ENCODE measurements at places on chromosomes 4 and X.

- DNase-seq = no peak
Measured at GRCh38 chr4:90099812-90100211, 27.4 kb upstream of the CCSER1 start.

DNA sequence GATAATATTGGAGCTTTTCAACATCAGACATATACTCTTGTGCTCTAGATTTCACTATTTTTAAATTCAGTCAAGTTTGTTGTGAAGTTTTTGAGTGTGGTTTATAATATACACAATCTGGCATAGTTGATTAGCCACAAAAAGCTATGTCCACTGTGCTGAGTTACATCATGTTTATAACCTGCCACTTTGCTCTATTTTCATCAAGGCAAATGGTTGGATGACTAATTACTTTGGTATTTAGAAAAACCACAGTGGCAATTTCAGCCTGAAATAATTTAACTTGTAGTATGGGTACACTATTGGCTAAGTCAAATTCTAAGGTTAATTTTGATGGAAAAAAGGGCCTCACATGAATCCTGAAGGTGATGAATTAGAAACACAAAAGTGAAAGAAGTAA, 262.6 kb downstream of the C4orf33 start:
- DNase-seq = no peak

- DNase-seq = peak; percentile 39
Measured at GRCh38 chr4:71004281-71004851, 10.9 kb downstream of the DCK start.

GRCh38 chrX:82589410-82589809, 918.7 kb upstream of the POU3F4 start:
- DNase-seq = no peak

- DNase-seq = no peak
Measured at GRCh38 chr4:176949029-176949428, 156.3 kb upstream of the VEGFC start.

GRCh38 chr4:6942238-6942800, 32.7 kb downstream of the TBC1D14 start:
- DNase-seq = no peak

GRCh38 chrX:13284570-13284969, 35.3 kb downstream of the ATXN3L start:
- no peak for DNase-seq

GRCh38 chrX:70549429-70549828, 104.8 kb downstream of the DLG3 start:
- no peak for DNase-seq

DNA sequence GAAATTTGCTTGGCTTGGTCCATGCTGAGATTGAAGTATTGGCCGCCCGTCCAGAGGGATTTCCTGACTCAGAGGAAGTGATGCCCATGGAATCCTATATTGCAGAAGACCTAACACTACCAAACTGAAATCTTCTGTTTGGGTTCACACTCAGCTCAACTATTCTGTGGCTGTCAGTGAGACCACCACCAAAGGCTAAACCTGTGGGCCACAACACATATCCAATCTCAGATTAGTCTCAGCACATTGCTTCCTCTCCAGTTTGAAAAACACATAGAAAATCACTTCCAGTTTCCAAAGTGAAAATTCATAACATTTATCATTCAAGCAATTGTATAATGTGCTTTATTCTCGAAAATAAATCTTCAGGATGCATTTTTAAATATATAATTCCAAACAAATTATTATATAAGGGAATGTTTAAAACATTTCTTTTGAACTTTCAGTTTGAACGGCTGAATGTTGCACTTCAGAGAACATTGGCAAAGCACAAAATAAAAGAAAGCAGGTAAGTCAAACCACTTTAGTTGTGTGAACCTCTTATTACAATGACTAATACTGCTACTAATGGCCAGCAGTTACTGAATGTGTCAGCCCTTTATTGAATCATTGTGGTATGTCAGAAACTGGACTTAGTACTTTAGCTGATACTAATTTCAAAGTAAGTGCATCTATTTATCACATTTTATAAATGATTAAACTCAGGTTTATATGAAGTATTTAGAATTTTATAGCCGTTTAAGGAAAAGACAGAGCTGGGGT, 37.0 kb downstream of the GUCY1A1 start:
- no peak for DNase-seq

DNA sequence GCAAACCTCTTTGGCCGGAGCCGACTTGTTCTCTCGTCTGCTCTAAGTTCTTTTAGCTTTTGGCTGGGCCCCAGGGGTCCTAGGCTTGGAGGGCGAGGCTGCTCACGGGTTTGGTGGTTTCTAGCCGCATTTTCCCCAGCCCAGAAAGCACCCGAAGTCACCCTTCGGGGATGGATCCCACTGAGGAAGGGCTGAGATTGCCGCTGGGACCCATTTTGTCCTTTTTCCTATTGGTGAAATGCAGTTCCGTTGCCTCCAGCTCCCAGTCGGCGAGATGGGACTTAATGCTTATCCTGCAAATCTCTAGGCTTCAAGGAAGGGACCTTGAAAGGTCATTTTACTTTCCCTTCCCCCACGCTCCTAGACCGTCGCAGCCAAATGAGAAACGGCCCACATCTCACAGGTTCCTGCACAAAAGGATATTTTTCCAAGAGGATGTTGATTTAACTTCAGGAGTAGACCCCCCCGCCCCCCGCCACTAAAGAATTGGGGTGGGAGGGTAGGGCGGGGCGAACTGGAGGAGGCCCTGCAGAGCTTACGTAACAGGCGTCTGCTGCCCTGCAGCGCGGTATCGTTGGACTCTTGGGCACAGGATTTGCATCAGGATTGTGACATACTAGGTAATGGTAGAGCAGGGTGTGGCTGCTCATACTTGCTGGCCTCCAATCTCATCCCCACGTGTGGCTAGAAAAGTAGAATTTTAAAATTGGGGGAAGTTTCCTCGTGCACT, 564 bp downstream of the PGK1 start:
- peak; percentile 46 for DNase-seq

- DNase-seq = peak; percentile 81
Measured at GRCh38 chrX:153032397-153033118, 23.7 kb upstream of the PNMA3 start.

- DNase-seq = no peak
Measured at GRCh38 chrX:2793752-2794151, 35.0 kb upstream of the GYG2 start.

GRCh38 chr4:6206771-6207290, 6.5 kb upstream of the JAKMIP1 start:
- peak; percentile 15 for DNase-seq

- DNase-seq = no peak
Measured at GRCh38 chrX:96361844-96362243, 322.8 kb upstream of the DIAPH2 start.

DNA sequence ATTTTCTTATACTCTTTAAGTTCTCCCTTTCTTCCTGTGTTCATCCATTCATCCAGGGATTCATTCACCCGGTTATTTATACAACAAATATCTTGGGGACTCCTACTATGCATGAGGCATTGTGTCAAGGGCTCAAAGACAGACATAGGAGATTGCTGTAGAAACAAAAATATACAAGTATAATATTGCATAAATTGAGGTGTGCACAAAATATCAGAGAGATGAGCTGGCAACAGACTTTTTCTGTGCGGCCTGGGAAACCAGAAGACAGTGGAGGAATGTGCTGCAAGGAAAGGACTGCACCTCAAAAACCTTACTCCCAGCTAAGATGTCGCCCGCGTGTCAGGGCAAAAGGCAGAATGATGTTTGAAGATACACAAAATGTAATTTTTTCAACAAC, 9.6 kb downstream of the OTOP1 start:
- DNase-seq = no peak

DNA sequence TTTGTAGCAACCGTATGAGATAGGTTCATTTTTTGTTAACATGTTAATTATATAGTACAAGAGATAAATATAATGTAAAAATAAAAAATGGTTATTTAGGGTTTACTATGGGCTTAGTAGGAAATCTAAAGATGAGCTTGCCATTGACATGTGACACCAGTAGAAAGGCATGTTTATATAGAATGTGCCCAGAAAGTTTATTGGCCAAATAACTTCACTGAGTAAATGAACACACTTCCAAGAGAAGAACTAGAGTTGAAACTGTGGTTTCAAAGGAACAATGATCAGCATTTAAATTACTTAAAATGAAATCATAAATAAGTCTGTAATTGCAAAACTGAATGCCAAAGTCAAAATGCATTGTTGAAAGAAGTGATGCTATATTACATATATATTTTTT, 503.3 kb downstream of the STPG2 start:
- DNase-seq = no peak

DNA sequence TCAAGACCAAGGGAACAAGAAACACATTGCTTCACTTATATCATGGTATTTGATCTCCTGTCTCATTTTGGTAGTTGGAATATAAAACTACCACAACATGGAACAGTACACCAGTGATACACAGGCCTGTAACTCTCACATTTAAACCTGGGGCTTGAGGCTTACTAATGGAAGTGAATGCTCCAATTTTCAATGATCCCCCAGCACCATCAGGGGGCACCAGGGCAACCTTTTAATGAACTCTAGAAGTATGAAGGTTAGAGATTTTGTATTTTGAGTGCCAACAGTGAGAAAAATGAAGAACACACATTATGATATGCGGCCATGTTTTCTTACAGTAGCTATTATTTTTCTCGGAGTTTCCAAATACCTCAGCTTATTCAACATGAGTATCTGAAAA, 50.7 kb downstream of the C4orf33 start:
- DNase-seq = no peak

DNA sequence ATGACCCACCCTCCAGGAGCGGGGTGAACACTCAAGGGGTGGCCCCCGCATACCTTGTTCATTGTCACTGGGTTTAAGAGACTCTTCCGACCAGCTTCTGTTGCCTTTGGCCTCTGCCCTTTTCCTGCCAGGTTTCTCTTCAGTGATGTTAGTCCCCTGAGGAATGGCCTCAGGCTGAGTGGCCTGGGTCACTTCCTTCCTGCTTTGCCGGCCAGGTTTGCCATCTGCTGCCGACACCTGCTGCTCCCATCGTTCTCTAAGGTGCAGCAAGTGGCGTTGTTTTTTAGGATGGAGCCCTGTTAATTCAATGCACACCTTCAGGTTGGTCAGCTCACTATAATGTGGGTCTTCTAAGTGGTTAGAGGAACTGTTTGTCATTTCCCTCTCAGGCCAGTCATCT, 34.2 kb downstream of the BCOR start:
- DNase-seq = no peak

GRCh38 chr4:7539659-7540058, 104.9 kb upstream of the PSAPL1 start:
- DNase-seq = peak; percentile 71

Measured in D341Med (cell line).